Osteocyte (in vitro differentiated cells): ENCODE measurements at places on chromosomes 6 and 20. TPM values are rescaled to one million over a fixed set of nuclear protein-coding genes. Genes with fewer than 3 reads are reported as not detected.
A peak's percentile ranks its signal among the peaks of the same experiment; 100 is the strongest.

DNA sequence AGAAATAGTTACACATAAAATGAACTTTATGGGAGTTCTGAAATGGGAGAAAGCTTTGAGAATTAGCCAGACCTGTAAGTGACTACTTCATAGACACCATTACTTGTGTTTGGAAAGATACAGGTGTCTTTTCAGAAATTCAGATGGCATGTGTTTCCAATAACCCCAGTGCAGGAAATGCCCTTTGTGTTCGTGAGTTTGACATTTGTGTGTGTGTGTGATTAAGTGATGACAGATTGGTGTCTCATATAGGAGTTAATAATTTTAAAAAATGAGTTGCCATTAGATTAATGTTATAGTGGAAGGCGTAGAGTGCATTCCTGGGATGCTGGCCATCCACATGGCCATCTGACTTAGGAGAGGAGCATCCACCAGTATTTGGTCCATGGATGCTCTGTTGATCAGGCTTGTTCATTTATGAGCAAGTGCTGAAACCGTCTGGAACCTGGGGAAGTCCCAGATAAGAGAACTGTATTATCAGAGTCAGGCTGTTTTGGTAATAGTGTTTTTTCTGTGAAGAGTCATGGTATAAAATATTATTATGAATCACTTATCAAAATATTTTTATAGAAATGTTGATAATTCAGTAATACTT, 3.1 kb downstream of the STK4 start:
- no peaks in the 10 kb centered on the region for H3K27me3 ChIP-seq
- H3K4me3 ChIP-seq, result no peak overlapping the region
- DNase-seq, result no peak

DNA sequence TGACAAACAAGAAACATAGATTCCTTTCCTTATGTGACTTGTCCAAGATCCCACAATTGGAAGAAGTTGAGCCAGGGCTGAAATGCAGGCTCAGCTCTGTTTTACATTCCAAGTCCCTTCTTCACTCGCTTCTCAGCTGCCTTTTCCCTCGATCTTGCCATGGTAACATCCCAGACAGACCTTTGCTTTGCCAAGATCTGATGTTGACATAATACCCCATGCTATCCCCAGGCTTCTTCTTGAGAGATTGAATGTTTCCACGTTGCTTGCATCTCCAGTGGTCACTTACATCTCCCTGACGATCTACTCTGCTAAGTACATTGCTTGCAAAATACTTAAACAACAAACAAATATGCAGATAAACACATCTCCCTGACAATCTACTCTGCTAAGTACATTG, 63.5 kb downstream of the TBXT start:
- H3K36me3 ChIP-seq, result no peaks in the 10 kb centered on the region
- peaks cover 46% of the 10 kb centered on the region for H3K27me3 ChIP-seq
- H3K4me1 ChIP-seq, result no peaks in the 10 kb centered on the region
- no peak overlapping the region for H3K27ac ChIP-seq
- DNase-seq, result no peak

GRCh38 chr20:13930281-13930680, 60.1 kb downstream of the SEL1L2 start:
- no peaks in the 10 kb centered on the region for H3K27me3 ChIP-seq
- H3K36me3 ChIP-seq, result no peaks in the 10 kb centered on the region
- no peaks in the 10 kb centered on the region for H3K4me1 ChIP-seq
- no peak overlapping the region for H3K4me3 ChIP-seq
- no peak overlapping the region for H3K27ac ChIP-seq
- DNase-seq, result no peak

GRCh38 chr20:6045566-6045965, 8.3 kb downstream of the LRRN4 start:
- no peak overlapping the region for H3K4me3 ChIP-seq
- no peak for DNase-seq
- no peak overlapping the region for H3K27ac ChIP-seq
- peaks cover 5% of the 10 kb centered on the region for H3K27me3 ChIP-seq

DNA sequence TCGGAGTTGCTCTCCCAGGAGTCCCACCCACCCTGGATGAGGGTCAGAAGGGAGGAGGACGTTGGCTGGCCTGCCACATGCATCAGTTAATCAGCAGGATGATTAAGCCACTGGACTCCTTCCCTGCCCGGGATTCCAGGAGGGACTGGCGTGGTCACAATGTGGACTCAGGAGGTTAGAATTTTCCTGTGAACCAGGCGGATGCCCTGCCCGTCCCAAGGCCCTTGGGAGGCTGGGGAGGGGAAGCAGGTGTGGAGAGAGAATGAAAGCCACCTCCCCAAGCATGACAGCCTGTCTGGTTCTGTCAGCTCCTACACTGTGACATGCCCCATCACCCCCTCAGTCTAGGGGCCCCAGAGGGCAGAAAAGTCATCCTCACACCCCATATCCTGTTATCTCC, 11.6 kb upstream of the ITPR3 start:
- no peak overlapping the region for H3K4me3 ChIP-seq
- DNase-seq, result no peak
- peaks cover 2% of the 10 kb centered on the region for H3K36me3 ChIP-seq

DNA sequence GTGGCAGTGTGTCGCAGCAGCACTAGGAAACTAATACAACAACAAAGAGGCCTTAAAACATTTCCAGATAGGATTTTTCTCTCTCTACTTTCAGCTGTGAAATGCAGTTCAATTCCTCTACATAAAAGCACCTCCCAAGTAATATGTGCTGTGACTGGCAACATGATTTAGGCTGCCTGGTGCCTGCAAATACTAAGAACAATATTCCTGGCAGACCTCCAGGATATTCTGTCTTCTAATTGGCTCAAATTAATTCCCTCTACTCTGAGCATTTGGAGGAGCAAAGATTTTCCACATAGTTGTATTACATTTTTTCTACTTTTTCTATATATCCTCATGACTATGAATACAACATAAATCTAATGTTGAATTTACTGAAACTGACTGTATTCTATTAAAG, 33.2 kb downstream of the SCGN start:
- H3K27ac ChIP-seq, result no peak overlapping the region
- H3K4me1 ChIP-seq, result no peaks in the 10 kb centered on the region
- no peaks in the 10 kb centered on the region for H3K36me3 ChIP-seq
- no peak overlapping the region for H3K4me3 ChIP-seq
- peaks cover 30% of the 10 kb centered on the region for H3K27me3 ChIP-seq

- no peak for DNase-seq
- H3K4me1 ChIP-seq, result peaks cover 8% of the 10 kb centered on the region
- H3K36me3 ChIP-seq, result no peaks in the 10 kb centered on the region
- H3K27ac ChIP-seq, result no peak overlapping the region
- no peak overlapping the region for H3K4me3 ChIP-seq
Measured at GRCh38 chr6:95084867-95085266, 492.5 kb upstream of the MANEA start.

DNA sequence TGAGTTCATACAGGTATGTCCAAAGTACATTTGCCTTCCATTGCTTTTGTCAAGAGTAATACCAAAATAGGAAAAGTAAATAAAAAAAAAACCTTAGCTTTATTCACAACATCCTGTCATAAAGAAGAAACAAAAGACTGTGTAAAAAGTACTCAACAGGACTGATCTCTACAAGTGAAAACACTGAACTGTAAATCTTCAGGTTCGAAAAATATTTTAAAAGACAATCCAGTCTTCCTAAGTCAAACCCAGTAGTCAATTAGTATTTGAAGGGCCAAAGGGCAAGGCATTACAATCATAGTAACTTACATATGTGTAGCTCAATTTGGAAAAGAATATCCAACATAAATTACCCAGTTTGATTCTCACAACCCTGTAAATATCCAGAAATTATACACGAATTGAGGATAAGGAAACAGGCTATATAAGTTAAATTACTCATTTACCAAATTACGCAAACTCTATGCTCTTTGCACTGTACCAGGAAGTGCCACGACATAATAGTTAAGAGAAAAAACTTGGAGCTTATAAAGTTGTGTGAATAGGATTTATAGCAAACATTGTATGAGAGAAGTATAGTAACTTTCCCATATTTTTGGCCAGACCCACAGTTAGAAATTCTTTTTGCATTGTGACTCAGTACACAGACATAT, 21.2 kb downstream of the PTPRK start:
- H3K36me3 ChIP-seq, result peaks cover 2% of the 10 kb centered on the region
- H3K4me3 ChIP-seq, result no peak overlapping the region
- peaks cover 70% of the 10 kb centered on the region for H3K4me1 ChIP-seq
- no peak for DNase-seq
- H3K27me3 ChIP-seq, result no peaks in the 10 kb centered on the region
- peak overlapping the region; percentile 31 for H3K27ac ChIP-seq

GRCh38 chr20:36181934-36182603, 27.5 kb downstream of the EPB41L1 start:
- no peaks in the 10 kb centered on the region for H3K27me3 ChIP-seq
- no peak overlapping the region for H3K4me3 ChIP-seq
- no peak overlapping the region for H3K27ac ChIP-seq
- H3K36me3 ChIP-seq, result peaks cover 9% of the 10 kb centered on the region
- no peaks in the 10 kb centered on the region for H3K4me1 ChIP-seq

- no peak overlapping the region for H3K27ac ChIP-seq
- H3K36me3 ChIP-seq, result peaks cover 30% of the 10 kb centered on the region
- no peaks in the 10 kb centered on the region for H3K27me3 ChIP-seq
Measured at GRCh38 chr6:159989492-159990480, 20.9 kb downstream of the IGF2R start.

- peaks cover 27% of the 10 kb centered on the region for H3K4me1 ChIP-seq
- H3K27me3 ChIP-seq, result peaks cover 12% of the 10 kb centered on the region
- H3K27ac ChIP-seq, result peak overlapping the region; percentile 99
- H3K4me3 ChIP-seq, result peak overlapping the region; percentile 97
Measured at GRCh38 chr20:21303872-21304586, 898 bp downstream of the XRN2 start.

GRCh38 chr20:38873050-38873581, 53.1 kb upstream of the FAM83D start:
- H3K27ac ChIP-seq, result no peak overlapping the region
- H3K4me1 ChIP-seq, result no peaks in the 10 kb centered on the region
- peaks cover 44% of the 10 kb centered on the region for H3K27me3 ChIP-seq

- H3K4me1 ChIP-seq, result peaks cover 2% of the 10 kb centered on the region
- DNase-seq, result no peak
- no peaks in the 10 kb centered on the region for H3K36me3 ChIP-seq
- H3K27ac ChIP-seq, result no peak overlapping the region
- H3K4me3 ChIP-seq, result no peak overlapping the region
Measured at GRCh38 chr6:16824845-16825685, 63.8 kb upstream of the ATXN1 start.

DNA sequence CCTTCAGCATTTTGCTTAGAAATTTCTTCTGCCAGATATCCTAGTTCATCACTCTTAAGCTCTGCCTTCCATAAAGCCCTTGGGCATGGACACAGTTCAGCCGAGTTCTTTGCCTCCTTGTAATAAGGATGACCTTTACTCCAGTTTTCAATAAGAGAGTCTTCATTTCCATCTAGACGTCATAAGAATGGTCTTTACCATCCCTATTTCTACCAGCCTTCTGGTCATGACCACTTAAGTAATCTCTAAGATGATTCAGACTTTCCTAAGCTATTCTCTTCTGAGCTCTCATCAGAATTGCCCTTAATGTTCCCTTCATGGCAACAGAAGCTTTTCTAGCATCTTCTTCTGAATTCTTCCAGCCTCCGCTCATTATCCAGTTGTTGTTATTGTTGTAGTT, 126.1 kb downstream of the TFAP2C start:
- no peaks in the 10 kb centered on the region for H3K36me3 ChIP-seq
- H3K4me3 ChIP-seq, result no peak overlapping the region
- peaks cover 16% of the 10 kb centered on the region for H3K4me1 ChIP-seq
- no peak for DNase-seq
- no peaks in the 10 kb centered on the region for H3K27me3 ChIP-seq

DNA sequence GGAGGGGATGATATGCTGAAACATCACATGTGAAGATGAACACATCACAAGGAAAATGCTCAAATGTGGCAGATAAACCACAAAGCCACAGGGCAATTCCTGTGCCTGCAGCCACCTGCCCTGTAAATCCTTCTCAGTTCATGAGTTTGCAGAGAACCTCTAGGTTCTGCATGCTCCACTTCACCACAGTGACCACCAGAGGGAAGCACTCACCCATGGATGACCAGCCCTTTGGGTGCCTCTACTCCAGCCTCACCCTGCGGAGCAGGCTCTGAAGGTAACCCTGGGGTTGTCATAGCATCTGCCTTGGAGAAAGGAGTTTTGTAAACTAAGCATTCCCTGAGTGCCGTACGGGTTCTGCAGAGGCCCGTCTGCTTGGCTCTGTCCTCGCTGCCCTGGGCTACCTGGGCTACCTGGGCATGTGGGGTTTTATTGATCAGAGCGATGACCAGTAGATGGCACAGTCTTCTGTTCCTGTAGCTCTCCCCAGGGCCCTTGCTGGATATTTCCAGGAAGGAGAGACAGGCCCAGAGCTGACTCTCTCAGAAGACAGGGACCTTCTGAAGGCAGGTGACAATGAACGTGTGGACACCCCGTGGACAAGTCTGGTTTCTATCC, 31.7 kb upstream of the CST1 start:
- no peaks in the 10 kb centered on the region for H3K36me3 ChIP-seq
- DNase-seq, result no peak
- H3K4me1 ChIP-seq, result peaks cover 2% of the 10 kb centered on the region
- H3K4me3 ChIP-seq, result no peak overlapping the region

GRCh38 chr6:39649996-39650395, 75.2 kb downstream of the KIF6 start:
- no peaks in the 10 kb centered on the region for H3K36me3 ChIP-seq
- no peak for DNase-seq
- no peaks in the 10 kb centered on the region for H3K27me3 ChIP-seq
- no peak overlapping the region for H3K4me3 ChIP-seq
- H3K27ac ChIP-seq, result no peak overlapping the region

NKX2-2 gene
- not detected in 2 replicates for total RNA-seq

OR2J3 gene
- not detected in 2 replicates for total RNA-seq

BLTP3A gene
- total RNA-seq, result 18.4 and 20.0 TPM in 2 replicates

FAM210B gene
- total RNA-seq, result 46.9 and 50.6 TPM in 2 replicates

C6orf15 gene
- total RNA-seq, result not detected in 2 replicates

DUSP15 gene
- 2.1 and 3.2 TPM in 2 replicates for total RNA-seq

SLC17A2 gene
- not detected in 2 replicates for total RNA-seq

GPR63 gene
- total RNA-seq, result 0.31 and 0.48 TPM in 2 replicates

GRIK2 gene
- total RNA-seq, result 7.1 and 10.8 TPM in 2 replicates

MYT1 gene
- total RNA-seq, result not detected in 2 replicates

PRDM1 gene
- total RNA-seq, result 0.29 TPM in 1 of 2 replicates, not detected in the other

DOP1A gene
- total RNA-seq, result 23.1 and 24.3 TPM in 2 replicates

IP6K3 gene
- total RNA-seq, result 3.0 and 4.0 TPM in 2 replicates

VSX1 gene
- not detected in 2 replicates for total RNA-seq

GNAS-AS1 gene
- total RNA-seq, result 1.5 and 2.0 TPM in 2 replicates

NHLRC1 gene
- total RNA-seq, result 1.0 and 1.5 TPM in 2 replicates
